Caki2 (cell line): ENCODE measurements at places on chromosomes 6 and 20.

DNA sequence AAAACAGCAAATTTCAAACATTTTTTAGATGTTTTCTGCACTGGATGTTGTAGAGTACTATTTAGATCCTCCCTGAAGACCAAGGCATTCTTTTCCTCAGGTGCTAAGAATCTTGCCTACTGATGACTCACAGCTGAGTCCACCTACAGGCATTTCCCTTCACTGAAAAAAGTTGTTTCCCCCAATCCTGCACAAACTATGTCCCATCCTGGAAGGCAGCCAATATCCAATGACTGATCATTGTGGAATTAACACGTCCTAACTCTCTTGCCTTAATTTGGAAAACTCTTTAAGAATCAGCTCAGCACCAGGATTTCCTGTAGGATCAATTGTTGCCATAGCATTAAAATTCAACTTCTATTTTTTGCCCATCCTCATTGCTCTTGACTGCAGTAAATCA, 268.4 kb upstream of the IRAK1BP1 start:
- peak; percentile 93 for DNase-seq

DNA sequence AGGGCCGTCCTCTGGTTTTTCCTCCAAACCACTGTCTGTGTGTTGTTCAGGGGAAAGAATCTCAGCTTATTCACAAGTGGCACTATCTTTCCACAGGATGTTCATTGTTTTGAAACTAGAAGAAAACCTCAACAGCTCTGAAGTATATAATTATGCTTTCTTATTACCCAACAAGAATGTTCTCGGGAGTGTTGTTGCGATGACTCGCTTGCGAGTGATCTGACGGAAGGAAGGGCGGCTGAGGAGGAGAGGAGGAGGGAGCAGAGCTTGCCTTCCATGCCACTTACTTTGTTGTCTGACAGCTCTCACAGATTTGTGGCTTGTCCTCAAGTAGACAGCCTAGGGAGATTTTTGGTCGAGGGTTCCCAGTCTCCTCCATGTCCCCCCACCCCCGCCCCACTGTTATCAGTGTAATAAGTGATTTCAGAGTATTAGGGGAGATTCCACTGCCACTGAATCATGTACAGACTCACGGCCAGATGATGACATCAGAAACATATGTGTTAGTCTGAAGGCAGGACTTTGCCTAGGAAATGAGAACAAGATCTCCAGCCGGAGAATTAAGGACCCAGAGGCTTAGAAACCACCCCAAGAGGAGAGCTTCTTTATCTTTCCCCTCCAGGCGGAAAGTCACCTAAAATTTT, 80.7 kb upstream of the CCN6 start:
- peak; percentile 39 for DNase-seq

DNA sequence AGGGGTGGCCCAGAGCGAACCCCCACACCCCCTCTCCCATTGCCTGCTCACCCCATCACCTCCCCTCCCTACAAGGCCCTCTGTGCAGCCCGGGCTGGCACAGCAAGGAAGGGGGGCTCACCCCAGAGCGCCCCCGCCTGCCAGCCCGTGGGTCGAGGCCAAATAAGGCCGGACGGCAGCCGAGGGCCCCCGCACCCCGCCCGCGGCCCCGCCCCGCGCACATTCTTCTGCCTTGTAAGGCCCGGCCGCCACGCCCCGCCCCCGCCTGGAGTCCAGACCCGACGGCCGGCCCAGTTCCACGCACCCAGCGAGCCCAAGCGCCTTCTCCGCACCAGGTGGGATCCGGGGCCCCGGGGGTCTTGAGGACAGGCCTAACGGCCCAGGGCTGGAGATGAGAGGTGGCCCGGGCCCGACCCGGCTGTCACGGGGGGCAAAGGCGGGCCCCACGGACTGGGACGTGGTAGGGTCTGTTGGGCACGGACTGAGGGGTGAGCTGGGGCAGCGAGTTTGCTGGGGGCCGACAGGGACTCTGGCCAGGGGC, at the start of gene MYL9:
Gene MYL9, plus strand, starts transcription at position 293 of the 541 bp plus-strand sequence. CDS start 3,366 bp downstream, outside the sequence.
- DNase-seq: no peak

GRCh38 chr6:116290799-116291198, 11.1 kb upstream of the TSPYL1 start:
- DNase-seq: no peak

DNA sequence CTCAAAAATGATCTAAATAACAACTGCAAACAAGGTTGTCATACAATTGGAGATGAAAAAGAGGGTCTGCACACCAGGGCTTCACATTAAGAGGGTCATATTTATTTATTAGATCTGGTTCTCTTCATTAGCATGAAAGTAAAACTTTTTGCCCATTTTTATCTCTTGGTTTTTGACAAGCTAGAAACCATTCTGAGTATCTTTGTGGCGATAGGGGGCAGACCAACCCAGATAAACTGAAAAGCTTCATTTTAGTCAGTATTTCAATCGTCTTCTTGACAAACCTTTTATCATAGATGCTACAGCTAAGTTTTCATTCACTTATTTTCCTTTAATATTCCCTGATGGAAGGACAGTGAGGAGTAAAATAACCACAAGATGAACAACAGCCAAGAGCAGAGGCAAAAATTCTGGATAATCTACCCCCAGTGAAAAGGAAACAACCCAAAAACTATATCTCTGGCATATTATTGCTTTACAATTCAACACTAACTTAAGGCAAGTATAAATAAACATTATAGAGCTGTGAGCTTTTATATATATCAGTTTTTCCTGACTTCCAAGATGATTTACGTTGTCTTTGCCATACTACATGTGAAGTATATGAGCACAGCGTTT, 45.2 kb downstream of the THEMIS start:
- no peak for DNase-seq
